ENCODE measurements at places on chromosomes 2 and 18.

DNA sequence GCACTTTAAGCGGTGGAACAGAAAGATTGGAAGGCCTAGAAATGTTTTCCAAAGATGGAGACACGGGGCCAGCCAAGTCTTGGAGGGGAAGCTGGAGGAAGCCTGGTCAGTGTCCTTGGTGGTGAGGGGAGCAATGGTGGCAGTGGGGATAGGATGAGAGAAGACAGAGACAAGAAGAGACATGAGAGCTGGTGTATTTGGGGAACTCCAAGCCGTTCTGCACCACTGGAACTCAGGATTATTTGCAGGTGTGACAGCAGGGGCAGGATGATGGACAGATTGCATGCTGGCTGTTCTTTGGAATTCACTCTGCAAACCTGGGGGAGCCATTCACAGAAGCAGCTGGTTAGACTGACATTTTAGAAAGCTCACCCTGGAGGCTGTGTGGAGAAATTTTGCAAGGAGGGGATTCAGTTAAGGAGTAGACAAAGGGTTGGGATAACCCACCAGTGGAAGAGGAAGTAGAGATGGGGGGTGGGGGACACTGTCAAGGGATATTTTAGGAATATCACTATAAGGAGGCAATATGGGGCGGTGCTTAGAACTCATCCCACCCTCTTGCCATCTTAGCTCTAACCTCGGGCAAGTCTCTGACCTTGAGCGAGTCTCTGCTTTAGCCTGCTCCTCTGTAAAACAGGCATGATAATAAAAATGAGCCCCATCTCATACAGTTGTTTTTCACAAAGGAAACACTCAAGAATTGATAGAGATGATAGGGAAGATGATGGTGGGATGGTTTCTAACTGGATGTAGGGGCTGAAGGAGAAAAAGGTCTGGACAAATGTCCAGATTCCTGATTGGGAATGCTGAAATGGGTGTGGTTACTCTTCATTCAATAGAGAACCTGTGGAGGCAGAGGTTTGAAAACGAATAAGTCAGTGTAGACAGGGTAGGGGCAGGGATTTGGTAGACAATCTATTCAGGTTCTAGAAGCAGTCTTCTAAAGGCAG, 175.8 kb downstream of the MYCN start:
- no peak for DNase-seq

DNA sequence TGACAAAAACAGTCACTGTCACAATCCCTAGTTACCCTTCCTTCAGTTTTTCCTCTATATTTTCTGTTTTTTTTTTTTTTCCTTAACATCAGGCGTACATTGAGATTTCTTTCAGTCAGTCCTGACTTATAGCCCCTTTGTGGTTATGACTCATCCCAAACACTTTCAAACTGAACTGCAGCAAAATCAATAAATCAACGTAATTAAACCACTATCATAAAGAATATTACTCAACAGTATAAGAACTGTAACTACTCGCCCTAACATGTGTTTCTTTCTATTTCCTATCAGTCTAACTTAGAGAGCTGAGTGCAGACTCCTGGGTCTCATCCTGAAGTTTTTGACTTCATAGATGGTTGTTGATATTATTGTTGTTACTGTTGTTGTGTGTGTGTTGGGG, 523.5 kb downstream of the LRRTM4 start:
- DNase-seq, result no peak

DNA sequence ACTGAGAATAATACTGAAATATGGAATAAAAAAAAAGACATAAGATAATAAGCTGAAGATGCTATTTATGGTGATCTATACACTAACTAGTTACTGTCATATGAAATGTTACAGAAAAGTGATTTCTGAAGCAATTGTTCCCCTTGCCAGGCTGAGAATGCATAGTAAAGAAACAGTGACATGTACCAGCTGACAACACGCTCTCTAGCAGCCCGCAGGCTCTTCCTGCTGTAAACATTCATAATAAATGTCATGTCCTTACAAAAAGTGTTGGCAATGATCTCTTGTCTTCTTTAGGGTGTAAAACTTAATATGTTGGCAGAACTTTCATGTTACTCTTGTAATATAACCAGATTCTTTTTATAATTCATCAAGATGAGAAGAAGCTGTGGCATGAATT, 1171.3 kb downstream of the DSC3 start:
- no peak for DNase-seq

DNA sequence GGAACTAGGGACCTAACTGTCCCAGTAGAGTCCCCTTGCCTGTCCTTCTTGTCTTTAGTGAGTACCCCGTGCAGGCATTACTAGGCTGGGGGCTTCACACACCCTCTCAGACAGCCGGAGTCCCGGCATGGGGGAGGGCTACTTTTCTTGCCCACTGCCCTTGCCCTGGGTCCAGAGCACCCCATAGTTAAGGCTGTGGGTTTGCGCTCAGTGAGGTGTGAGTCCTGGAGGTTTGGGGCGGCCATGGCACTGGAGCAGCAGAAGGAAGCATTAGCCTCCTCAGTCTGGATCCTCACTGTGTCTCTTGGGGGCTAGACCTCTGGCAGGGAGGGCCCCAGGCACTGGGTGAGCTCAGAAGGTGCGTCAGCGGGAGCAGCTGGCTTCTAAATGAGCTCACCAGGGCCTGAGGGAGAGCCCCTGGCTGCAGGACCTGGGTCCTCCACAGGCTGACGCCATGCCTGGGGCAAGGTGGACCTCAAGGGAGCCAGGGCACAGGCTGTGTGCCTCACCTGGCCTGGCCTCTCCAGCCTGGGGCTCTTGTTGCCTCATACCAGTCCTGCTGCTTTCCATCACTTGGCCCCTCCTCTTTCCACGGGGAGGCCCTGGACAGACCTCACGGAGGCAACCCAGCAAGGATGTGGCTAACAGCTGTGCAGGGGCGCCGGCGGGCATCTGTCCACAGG, 27.4 kb downstream of the HS6ST1 start:
- no peak for DNase-seq

GRCh38 chr18:56248610-56249235, 389.7 kb downstream of the TXNL1 start:
- no peak for DNase-seq

DNA sequence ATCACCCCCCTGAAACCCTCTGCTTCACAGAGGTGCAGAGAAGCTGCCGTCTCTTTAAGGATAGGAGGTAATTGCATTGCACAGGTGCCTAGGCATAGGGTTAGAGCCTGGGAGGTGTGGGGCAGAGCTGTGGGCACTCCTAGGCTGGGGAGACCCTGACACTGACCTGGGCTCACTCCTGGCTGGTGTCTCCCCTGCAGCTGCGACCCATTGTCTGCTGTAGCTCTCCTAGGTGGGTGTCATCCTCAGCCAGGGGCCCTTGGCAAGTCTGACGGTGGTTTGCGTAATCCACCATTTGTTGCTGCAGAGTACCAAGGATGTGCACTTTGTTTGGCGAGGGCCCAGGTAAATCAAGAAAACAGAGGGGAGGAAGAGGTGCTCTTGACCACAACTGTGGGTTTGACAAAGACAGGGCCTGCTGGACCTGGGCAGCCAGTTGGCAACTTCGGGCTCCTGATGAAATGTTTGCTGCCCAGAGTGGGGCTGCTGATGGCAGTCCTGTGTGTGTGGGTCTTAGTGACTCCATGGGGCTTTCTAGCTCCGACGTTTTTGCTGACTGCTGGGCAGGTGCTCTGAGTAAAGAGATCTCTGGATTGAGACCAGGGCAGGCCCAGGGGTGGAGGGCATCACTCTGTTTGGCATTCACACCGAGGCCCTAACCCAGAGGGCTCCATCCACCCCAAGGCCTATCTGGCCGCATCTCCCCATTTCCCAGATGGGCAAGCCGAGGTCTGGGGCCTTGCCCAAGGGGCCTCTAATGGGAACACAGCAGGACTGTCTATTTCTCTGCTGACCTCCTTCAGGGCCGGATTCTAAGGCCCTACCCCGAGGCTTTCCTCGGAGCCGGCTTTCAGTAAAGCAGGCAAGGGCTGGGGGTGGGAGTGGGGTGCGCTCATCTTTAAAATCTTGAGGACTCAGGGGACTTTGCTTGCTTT, 67.7 kb downstream of the EDAR start:
- no peak for DNase-seq

GRCh38 chr2:202639231-202639630, 4.5 kb downstream of the FAM117B start:
- DNase-seq, result no peak

DNA sequence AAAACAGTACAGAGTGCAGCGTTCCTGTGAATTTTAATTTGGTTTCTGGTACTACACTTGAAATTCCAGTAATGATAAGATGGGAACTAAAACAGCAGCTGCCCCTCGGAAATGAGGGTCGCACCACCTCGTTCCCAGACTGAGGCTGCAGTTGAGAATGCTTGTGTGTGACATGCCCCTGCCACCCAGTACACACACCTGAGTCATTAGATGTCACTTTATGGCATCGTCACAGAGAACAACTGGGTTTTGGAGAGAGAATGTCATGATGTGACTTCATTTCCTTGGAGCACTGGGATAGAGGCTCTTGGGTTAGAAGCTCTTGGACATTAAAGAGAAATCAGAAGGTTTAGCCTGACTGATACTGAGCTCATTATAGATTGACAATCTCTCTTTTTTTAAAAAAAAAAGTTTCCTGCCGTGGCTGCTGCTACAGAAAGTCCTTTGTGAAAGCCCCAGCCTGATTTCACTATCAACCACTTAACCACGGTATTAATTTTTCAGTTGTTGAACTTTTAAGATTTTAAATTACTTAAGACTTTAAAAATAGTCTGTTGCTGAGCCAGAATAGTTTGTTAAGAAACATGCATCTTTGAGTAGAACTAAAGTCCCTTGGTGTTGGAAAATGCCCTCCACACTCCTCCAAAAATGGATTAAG, 24.5 kb downstream of the BCL2L11 start:
- no peak for DNase-seq

DNA sequence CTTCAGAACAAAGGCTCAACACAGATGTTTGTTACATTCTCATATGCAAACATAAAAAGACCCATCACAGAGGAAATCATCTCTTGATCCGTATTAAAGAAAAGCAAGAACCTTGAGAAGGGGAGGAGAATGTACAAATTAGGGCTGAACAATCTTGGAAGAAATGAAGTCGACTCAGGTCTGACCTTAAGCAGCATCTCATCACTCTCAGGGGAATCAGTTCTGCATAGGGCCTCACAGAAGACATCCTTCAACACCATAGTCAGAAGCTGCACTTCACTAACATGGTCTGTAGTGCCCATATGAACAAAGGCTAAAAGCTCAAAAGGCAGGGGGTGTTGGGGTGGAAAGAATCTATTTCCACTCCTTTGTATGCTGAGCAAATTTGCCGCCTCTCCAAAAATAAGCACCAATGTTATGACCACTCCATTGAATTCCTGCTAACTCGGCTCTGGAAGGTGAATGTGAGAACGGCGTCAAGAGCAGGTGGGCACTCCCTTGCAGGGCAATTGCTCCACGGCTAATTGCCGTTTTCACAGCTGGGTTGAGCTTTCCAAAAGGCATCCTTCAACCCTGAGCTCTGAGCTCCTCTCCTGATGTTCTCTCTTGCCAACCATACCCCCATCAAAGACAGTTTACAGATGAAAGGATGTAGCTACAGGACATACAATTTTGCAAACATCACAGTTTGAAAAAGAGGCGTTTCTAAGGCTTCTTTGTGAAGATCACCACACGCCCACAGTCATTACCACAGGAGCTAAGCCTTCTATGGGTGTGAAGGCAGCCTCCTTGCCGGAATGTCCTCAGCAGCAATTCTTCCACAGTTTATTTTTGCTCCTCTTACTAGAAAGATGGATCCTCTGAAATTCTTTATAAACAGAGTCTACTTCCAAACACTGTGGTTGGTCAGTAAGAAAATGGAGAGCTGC, 10.0 kb downstream of the KLF7 start:
- DNase-seq, result no peak

GRCh38 chr2:27735263-27735904, 36.1 kb upstream of the MRPL33 start:
- no peak for DNase-seq

DNA sequence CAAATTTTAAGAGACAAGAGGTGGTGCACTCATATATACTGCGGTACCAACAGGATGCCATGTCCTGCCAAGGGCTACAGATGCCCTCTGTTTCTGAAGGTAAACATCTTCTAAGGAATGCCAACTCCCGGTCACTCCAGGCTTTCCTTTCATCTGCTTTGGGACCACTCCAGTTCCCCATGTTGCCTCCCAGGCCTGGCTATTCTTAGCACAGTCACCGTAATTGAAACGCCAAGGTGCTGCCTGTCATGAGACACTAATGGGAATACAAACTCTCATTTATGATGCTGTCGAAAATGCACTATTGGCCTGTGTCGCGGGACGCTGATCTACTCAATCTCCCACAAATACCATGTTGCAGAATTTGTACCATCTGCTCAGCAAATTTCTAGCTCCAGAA, 79.6 kb downstream of the KLF7 start:
- DNase-seq, result no peak

GRCh38 chr2:67471681-67472080, 74.5 kb downstream of the ETAA1 start:
- DNase-seq, result no peak

DNA sequence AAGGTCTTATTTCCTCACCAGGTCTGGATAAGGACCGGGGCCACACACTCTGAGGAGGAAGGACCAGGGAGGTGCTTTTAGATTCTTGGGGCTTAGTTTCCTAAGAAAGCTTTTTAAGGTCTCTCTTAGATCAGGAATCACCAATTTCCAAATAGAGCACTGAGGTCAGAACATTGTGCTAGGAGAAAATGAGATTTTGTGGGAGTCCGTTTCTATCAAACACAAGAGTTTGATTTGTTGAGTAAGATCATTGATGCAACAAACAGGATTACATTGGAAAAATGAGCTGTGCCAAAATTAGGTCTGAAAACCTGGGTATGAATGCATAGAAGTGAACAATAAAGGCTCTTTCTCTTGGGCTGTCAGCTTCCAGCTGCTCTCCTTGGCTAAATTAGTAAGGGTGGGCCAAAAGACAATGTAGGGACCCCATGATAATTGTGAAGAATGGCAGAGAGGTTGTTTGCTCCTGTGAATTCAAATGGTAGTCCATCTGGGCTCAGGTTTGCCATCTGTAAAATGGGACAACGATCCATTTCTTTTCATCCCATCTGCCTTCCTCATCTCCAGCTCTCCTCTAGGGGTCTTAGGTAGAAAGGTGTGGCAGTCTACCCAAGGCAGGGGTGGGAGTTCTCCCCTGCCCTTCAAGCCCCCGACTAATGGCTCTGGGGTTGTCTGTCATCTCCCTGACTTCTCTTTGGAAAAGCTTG, 20.0 kb downstream of the IGFBP2 start:
- no peak for DNase-seq

- DNase-seq, result no peak
Observed at GRCh38 chr18:2956056-2956455, 56.9 kb downstream of the LPIN2 start.

DNA sequence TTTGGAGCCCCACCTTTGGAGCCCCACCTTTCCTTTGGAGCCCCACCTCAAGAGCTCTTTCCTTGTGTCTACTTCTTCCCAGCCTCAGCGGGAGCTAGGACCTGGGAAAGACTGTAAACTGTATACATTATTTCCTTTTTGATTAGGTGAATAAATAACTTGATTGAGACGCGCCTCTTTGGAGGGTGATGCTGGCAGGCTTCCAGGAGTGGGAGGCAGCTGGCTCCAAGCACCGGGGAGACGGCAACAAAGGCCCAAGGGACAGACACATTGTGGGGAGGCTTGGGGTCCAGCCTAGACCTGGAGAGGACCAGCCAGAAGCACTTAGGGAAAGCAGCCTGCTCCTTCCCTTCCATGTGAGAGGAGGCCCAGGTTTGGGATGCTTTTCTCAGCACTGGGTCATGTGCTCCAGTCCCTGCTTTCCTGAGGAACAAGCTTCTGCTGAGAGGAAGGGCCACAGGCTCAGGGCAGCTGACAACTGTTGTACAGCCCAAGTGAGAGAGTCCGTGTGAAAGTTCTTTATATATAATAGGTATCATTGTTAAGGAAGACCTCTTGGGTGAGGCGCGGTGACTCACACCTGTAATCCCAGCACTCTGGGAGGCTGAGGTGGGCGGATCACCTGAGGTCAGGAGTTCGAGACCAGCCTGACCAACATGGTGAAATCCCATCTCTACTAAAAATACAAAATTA, 297.2 kb upstream of the SLC14A2 start:
- DNase-seq, result no peak
